NCI-H187 (cell line): ENCODE measurements at places on chromosomes 16 and 17.

DNA sequence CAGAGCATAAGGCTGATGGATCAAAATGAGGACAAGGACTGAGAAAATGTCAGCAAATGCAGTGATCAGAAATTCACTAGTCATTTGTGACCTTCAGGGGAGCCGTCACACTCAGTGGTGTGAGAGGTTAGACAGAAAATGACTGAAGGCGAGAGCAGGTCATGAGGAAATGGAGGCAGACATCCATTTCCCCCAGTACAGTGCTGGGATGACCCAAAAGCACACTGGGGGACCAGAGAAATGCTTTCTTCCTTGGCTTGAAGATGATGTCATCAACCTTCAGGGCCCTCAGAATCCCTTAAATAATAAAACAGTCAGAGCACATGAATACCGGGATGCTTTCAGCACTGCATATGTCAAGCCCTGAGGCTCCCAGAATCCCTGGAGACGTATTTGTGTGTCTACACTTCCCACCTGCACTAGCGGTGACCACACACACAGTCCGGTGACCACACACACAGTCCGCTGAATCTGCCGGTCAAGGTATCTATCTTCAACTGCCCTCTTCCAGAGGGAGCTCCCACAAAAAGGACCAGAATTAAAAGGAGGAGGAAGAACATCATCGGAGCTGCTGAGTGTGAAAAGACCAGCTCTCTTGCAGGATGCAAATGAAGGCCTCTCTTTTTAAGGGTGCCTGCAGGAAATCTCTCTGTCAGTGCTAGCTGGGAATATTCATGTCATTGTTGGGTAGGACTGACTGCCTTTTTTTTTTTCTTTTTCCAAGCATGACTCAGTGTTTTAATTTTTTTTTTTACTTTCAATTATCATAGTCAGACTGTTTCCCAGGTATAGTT lies 8.2 kb downstream of the UBE2O start:
- DNase-seq: no peak

- DNase-seq: no peak
Observed at GRCh38 chr16:56408379-56409098, 16.8 kb downstream of the AMFR start.

GRCh38 chr17:74149597-74150427 lies 53.7 kb upstream of the RPL38 start:
- no peak for DNase-seq

DNA sequence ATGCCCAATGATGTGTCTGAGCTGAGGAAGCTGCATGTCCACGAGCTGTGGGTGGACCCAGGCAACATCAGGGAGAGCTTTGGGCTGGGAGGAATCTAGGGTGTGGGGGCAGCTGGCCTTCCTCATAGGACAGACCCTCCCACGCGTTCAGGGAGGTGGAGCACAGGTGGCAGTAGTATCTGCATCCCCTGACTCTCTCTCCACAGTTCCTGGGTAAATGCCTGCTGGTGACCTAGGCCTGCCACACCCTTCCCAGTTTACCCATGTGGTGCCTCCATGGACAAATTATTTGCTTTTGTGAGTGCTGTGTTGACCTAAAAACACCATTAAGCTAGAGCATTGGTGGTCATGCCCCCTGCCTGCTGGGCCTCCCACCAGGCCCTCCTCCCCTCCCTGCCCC lies 3.2 kb downstream of the HBM start:
- no peak for DNase-seq

DNA sequence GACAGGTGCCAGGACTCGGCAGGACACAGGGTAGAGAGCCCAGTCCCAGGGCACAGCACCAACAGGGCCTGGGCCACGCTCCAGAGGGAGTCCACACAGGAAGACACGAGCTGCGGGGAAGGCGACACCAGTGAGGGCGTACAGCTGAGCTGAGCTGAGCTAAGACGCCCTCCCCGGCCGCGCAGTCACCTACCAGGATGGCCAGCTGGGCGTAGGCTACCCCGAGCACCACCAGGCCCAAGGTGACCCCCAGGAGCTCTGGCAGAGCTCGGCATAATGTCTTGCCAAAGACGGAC lies 42.6 kb downstream of the TSC2 start:
- no peak for DNase-seq

- DNase-seq: no peak
Observed at GRCh38 chr17:36907407-36907806, 29.9 kb upstream of the LHX1 start.

GRCh38 chr16:27743963-27744362 lies 194.0 kb downstream of the KATNIP start:
- DNase-seq: no peak

GRCh38 chr16:53789137-53789536 lies 85.2 kb downstream of the FTO start:
- DNase-seq: no peak

DNA sequence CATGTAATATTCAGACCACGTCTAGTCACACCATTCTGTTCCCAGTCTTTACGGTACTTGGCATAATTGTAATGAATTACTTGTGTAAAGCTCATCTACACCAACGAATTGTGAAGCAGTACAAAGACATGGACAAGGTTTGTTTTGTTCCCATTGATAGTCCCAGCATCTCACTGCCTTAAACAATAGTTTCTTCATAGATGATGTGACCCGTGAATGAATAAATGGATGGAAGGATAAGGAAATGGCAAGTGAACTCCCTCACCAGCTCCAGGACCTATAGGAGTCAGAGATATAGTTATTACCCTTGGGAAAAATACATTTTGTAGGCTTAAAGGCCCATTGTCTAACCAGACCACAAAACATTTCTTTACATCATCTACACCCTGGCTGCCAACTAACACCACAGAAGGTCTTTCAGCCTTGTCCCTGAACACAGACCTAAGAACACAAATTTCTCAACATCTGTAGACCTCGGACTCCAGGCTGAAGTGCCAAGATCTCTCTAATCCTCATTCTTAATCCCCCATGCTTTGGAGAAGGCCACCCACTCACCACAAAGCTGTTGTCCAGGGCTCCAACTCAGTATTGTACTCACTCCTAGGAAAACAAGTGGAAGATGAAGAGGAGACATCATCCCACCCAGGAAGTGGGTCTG lies 38.2 kb downstream of the MAF start:
- DNase-seq: no peak

DNA sequence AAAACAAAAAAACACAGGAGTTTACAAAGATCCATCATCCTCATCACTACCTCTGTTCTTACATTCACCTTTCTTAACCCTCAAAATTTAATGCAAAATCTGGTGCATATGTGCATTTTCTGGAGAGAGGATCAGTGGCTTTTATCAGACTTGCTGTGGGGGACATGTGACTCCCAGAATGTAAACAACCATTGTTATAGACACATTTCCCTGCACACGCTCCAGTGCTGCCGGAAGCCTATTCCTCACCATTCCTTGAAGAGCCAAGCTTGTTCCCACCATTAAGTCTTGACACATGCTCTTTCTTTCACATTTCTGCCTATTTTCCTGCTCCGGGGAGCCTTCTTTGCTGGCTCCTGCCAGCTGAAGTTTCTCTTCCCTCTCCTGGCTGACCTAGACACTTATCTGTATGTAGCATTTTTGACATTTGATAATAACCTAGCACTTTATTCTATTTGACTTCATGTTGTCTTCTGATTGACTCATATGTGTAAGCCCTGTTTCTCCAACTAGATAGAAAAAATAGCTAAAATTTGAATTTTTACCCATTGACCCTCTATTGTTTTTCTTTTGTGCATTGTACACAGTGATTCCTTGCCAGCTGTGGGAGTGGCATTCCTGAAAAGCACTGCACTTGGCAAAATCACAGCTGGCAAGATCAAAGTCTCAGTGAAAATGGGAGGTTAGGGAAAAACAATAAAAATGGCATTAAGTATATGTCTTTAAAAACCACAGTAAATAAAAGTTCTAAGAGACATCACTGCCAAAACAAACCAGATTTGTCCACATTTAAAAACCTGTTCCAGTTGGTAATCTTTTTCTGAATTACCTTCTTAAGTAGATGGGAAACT lies 76.8 kb upstream of the CIBAR2 start:
- no peak for DNase-seq

- no peak for DNase-seq
Observed at GRCh38 chr16:79982361-79982760, 381.8 kb upstream of the MAF start.

- DNase-seq: no peak
Observed at GRCh38 chr17:39687101-39687545, 734 bp downstream of the PGAP3 start.

GRCh38 chr16:28974437-28975157 lies at the start of gene SPNS1:
Gene SPNS1 (plus strand): TSS chr16:28974778. CDS start chr16:28975152, 374 bp downstream.
- DNase-seq: peak; percentile 66

- DNase-seq: no peak
Observed at GRCh38 chr16:49928176-49929041, 72.5 kb upstream of the ZNF423 start.

- DNase-seq: no peak
Observed at GRCh38 chr17:81323083-81323369, 27.9 kb upstream of the SLC38A10 start.

DNA sequence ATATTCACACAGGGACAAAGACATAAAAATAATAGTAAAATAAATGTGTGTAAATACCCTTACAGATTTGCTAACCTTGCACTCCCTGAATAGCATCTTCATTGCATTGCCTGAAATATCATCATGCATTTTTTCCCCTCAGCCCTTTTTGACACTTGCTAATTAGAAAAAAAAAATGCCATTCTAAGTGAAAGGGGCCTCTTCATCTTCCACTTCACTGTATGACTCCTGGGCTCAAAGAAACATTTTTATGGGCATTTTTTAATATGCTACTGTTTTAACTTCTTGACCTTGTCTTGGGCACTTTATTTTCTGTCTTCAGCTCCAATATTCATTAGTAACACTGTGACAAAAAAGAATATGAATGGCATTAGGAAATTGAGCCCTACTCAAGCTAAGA lies 1424.4 kb downstream of the CDH8 start:
- no peak for DNase-seq

DNA sequence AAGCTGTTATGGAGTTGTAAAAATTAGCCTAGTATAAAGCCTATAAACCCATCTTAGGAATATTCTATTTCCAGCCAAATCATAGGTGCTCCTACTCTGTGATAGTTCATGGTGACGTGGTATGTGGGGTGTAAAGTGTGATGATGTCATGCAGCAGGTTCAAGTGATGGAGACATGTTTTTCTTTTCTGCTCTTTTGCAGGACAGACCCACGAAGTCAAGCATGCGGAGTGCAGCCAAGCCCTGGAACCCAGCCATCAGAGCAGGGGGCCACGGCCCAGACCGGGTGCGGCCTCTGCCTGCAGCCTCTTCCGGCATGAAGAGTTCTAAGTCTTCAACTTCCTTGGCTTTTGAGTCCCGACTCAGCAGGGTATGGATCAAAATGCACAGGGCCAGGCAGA lies 87.3 kb downstream of the SPECC1 start:
- no peak for DNase-seq

GRCh38 chr16:80623376-80623775 lies 82.6 kb downstream of the DYNLRB2 start:
- no peak for DNase-seq

- DNase-seq: no peak
Observed at GRCh38 chr17:4722678-4723240, 8.5 kb upstream of the MED11 start.

DNA sequence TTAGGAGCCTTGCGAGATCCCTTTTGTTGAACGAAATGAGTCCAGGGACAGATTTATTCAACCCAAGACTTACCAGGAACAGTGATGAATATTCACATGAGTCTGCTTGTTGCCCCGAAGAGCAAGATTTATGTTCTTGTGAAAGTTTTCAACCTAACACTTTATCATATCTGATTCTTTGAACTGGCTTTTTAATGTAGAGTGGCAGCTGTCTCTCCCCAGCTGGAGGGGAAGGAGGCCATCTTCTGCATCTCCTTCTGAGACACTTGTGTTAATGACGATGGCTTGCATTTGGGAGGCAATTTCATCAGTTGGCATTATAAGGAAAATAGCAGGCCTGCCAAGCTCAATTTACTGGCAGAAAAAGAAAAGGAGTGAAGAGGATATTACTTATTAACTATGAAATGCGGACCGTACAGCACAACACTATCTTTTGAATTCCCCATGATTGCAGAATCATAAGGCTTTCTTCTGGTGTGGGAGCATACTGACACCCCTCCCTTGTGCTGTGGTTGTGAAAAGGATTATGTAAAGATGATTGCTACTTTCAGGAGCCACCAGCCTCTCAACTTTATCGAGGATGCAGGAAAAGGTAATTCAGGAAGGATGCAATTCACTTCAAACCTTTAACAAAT lies 35.7 kb downstream of the SMARCE1 start:
- DNase-seq: no peak

- no peak for DNase-seq
Observed at GRCh38 chr17:14203388-14203787, 33.3 kb downstream of the CDRT15 start.

- no peak for DNase-seq
Observed at GRCh38 chr16:27363797-27364196, 38.2 kb upstream of the IL21R start.

DNA sequence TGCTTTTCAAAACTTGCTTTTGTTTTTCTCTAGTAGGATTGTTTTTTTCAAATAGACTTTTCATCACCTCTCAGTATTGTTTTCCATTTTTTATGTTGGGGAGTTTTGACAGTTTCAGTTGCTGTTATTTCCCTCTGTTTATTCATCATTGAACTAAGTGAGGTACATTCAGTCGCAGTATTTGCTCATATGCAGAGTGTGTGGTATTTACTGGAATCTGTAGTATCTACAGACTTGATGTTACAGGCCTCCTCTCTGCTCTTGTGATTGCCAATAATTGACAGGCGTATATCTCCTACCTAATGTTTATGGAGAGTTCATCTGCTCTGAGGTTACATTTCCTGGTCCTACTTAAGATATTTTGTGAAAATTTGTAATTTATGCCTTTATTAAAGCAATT lies 49.6 kb downstream of the COX10 start:
- DNase-seq: no peak

DNA sequence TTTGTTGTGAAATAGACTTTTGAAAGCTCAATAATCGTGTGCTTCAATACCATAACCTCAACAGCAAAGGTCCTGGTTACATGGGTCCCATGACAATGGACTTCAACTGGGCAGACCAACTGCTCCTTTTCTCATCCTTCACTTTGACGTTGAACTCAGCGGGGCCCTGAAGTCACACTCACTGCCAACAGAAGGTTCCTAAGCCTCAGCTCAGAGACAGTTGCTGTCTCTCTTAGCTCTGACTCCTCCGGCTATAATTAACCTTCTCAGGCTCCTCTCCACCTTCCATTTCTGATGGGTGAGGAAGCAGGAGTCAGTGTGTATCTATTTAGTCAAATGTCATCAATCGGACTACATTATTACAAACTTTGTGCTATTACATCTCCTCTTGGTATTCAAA lies 23.8 kb downstream of the MPP3 start:
- no peak for DNase-seq

- no peak for DNase-seq
Observed at GRCh38 chr17:35968520-35969054, 12.7 kb downstream of the CCL16 start.

DNA sequence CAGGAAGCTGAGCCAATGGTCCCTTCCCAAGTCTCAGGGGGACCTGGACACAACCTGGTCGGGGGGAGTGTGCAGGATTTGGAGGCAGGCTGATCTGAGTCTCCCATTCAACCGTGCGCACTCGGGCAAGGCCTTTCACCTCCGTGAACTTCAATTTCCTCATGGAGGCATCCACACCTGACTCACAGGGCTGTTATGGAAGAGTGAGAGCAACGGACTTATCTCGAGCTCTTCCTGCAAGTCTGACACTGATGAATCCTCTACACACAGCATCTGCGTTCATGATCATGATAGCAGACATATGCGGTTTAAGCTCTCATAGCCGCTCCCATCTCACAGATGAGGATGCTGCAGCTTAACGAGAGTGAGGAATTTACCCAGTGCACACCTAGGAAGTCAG lies 21.6 kb downstream of the TIMM22 start:
- no peak for DNase-seq

- no peak for DNase-seq
Observed at GRCh38 chr17:75995385-75995925, 5.2 kb upstream of the CDK3 start.

GRCh38 chr17:73643001-73643851 lies 1.0 kb downstream of the SDK2 start:
- DNase-seq: peak; percentile 57
